ENCODE measurements at places on chromosomes 16 and 17.

DNA sequence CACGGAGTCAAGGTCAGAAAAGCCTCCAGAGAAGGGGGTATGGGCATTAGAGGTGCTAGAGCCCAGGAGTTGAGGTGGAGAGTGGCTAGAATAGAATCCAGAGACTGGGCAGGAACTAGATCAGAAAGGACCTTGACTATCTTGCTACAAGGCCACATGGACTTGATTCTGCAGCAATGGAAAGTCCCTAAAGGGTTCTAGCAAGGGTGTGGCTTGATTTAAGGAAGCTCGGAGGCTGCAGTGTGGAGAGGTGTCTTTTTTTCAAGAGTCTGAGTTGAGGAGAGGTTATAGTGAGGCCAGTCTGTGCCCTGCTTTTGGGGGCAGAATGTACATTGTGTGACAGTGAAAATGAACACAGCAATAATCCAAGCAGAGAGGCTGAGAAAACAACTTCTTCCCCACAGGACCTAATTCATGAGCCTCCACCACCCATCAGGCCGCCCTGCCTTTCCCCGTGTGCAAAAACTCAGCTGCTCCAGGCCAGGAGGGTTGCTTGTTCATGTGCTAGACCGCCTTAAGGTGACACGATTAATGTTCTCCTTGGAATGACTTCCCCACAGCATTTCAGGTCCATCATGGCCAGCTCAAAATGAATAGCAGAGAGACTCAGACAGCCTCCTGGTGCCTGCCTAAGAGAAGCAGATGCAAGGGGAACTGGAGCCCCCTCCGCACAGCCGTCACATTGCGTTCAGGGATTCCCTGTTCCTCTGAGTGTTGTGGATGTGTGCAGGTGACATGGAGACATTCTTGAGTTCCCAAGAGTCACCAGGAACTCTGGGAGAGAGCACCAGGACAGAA, 8.7 kb upstream of the BEAN1 start:
- DNase-seq: no peak

DNA sequence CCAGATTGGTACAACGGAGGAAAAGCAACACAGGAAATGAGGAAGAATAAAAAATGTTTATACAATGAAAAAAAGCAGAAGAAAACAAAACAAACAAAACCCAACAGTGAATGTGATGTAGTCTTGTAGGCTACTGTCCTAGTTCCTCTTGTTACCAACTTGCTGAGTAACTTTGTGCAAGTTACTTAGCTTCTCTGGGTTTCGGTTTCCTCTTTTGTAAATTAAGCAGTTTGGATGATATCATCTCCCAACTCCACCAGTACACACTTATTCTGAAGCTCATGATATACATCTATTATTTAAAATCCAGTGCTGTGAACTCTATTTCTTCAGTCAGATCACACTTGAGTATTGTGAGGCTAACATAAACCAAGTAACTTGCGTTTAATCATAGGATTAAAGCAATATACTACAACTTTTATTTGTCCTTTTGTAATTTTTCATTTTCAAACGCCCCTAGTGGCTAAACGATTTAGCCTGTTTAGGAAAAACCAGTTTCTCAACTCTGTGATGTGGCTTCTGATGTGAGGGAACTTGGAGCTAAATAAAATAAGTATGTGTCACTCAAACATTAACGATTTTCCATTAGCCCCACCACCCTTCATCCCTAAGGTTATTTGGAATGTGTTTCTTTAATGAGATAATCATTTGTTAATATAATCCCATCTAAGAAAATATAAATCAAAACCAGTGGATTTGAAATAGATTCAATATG, 1.4 kb upstream of the UNK start:
- DNase-seq: peak; percentile 38

- no peak for DNase-seq
Measured at GRCh38 chr17:75776386-75777295, 8.0 kb upstream of the UNK start.

GRCh38 chr17:65674246-65675045, 113.0 kb upstream of the AXIN2 start:
- DNase-seq: no peak

- DNase-seq: no peak
Measured at GRCh38 chr16:82167670-82168069, 2.4 kb downstream of the MPHOSPH6 start.

GRCh38 chr16:9047689-9048301, 43.6 kb upstream of the HAPSTR1 start:
- DNase-seq: no peak

- no peak for DNase-seq
Measured at GRCh38 chr17:50517504-50518383, 9.5 kb downstream of the MYCBPAP start.

DNA sequence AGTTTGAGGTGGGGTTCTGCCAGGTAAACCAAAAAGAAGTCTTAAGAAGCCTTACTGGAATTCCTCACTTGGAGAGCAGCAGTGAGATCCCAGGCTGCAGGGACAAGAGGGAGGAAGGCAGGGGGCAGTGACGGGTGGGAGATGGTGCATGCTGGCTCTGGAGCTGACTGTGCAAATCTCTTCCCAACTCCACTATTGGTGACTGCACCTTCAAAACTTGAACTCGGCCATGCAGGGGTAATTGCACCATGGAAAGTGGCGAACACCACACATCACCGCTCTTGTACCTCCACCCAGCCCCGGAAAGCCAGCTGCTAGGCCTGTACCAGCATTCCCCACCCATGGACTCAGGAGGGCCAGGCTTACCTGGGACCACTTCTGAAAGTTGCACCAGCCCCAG, 51.4 kb upstream of the CDR2 start:
- no peak for DNase-seq

DNA sequence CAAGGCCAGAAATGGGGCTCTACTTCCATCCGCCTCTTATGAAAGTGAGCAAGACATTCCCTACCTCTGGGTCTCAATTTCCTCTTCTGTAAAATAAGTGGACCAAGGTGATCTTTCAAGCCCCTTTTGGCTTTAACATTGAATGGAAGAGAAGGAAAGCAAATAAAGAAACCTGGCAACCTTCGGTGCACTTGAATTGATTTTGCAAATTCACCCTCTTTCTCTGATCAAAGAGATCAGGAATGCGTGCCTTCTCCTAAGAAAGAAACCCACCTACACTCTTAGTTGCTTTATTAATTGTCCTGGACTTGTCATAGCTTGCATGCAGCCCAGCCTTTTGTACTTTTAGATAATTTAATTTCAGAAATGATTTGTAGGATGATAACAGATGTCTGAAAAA, 3.0 kb downstream of the MSI2 start:
- no peak for DNase-seq

- DNase-seq: peak; percentile 37
Measured at GRCh38 chr17:66214884-66215528, 14.2 kb downstream of the APOH start.

GRCh38 chr17:43428524-43428923, 29.7 kb downstream of the ARL4D start:
- no peak for DNase-seq

GRCh38 chr16:19984135-19984534, 89.6 kb downstream of the GPR139 start:
- DNase-seq: no peak

GRCh38 chr17:53321651-53322050, 501.1 kb upstream of the KIF2B start:
- DNase-seq: no peak

DNA sequence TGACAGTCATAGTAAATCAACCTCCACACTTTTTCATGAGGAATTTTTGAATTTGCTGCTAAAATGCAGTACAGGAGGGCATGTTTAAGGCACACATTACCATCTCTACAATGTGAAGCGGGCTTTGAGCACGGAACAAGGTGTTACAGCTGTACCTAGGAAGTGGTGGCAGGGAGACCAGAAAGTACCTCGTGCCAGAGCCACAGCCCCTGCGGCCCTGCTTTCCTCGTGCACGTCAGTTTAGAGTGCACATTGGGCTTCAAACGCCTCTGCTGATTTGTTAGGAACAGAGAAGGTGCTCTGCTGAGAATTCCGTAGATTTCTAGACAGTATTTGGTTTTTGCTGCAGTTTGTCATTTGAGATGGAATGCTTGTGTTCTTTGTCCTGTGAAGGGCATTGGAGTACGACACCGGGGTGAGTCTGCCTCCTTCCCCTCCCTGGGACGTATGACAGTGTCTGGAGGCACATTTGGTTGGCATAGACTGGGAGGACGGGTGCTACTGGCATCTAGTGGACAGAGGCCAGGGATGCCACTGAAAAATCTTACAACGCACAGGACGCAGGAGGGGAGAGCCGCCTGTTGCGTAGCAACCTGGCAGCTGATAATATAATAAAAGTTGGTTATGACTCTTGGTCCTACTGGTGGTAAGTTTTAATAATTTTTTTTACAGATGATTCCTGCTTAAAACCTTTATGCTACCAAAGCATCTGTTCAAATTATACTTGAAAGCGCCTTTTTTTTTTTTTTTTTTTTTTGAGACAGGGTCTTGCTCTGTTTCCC, 9.1 kb downstream of the FOXK2 start:
- peak; percentile 5 for DNase-seq

Data from NCI-H748 treated with DMSO at 0.1 percent for 48 hours (cell line).